ENCODE measurements at places on chromosomes 7 and 10. TPM values are rescaled to one million over a fixed set of nuclear protein-coding genes. Genes with fewer than 3 reads are reported as not detected.

PNLIPRP1 gene
- total RNA-seq = not detected

DNA sequence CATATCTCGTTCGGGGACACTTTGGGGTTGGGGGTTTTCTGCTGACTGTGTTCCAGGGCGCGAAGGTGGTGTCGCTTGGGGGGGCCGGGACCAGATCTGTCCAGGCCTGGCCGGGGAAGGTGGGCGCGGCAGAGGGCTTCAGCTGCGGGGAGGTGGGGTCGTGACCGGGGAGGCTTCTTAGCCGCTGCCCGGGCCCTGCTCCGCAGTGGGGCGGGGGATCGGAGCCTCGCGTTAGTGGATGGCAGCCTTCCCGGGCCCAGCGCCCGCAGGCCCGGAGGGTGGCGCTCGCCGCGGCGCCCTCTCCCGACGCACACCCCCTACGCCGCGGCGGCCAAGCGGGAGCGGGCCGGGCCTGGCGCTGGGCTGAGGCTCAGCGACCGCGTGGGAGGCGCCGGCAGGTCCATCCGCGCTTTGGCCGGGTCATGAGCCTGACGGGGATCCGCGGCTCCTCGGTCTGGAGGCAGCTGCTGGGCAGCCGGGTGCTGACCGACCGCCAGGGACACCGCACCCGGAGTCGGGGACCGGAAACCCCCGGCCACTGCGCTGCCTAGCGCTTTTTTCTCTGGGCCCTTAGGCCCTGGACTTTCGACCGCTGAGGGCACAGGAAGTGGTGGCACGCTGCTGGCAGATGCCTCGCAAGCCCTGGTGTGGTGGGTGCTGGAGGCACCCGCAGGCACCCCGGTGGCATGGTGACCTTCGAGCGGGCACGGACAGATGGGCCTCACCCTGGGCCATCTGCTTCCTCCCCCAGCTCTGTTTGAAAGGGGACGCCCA lies 1.2 kb downstream of the AGAP3 start:
- DNase-seq = peak; percentile 42

SEC31B gene
- total RNA-seq = 40.6 TPM

DNA sequence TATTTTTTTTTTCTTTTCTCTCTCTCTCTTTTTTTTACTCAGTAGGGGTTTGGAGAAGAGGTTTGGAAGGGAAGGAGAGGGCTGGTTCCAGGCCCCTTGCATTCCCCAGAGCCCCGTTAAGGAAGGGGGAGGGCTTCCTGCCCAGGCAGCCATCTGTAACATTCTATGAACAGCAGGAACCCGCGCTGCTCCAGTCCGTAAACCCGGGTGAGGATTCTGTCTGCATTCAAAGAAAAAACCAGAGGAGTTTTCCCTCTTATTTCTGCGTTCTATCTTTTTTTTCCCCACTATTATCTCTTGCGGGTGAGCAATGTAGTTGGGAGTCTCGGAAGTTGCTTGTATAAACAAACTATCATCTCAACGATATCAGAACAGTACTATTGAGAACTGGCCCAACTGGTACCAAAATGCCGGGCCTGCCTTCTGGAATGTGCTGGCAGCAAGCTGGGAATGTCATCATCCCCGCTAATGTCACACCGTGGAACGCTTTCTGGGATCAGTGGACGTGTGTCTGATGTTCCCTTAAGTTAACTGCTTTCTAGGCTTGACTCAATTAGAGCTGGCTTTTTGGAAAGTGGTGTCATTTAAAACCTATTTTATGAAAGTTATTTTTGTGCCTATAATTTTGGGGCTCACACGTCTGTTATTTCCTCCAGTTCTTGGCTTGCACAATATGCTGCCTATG lies 153.1 kb upstream of the MEOX2 start:
- DNase-seq = no peak
